Heart left ventricle (tissue), 16 donors: ENCODE measurements at places on chromosomes 1 and 21. TPM values are rescaled to one million over a fixed set of nuclear protein-coding genes. Genes with fewer than 3 reads are reported as not detected.

- H3K4me1 ChIP-seq: peaks cover 3% of the 10 kb centered on the region
- H3K27ac ChIP-seq: no peak overlapping the region
- H3K36me3 ChIP-seq: no peaks in the 10 kb centered on the region
- no peaks in the 10 kb centered on the region for H3K27me3 ChIP-seq
- H3K4me3 ChIP-seq: no peak overlapping the region
Observed at GRCh38 chr1:245201827-245202226, 47.0 kb downstream of the KIF26B start.

GRCh38 chr21:29242201-29242600 is 56.5 kb upstream of the BACH1 start:
- no peak overlapping the region for H3K27ac ChIP-seq
- no peak for DNase-seq
- no peak overlapping the region for H3K4me3 ChIP-seq
- peaks cover 18% of the 10 kb centered on the region for H3K4me1 ChIP-seq
- no peaks in the 10 kb centered on the region for H3K36me3 ChIP-seq

GRCh38 chr1:232142403-232143314 is 487.3 kb downstream of the SIPA1L2 start:
- peak overlapping the region; percentile 9 for H3K27ac ChIP-seq
- H3K36me3 ChIP-seq: no peaks in the 10 kb centered on the region
- H3K4me1 ChIP-seq: peaks cover 6% of the 10 kb centered on the region
- no peak overlapping the region for H3K4me3 ChIP-seq
- peak; percentile 33 for DNase-seq

GRCh38 chr1:181128592-181129497 is 40.3 kb downstream of the IER5 start:
- no peaks in the 10 kb centered on the region for H3K27me3 ChIP-seq
- peaks cover 38% of the 10 kb centered on the region for H3K4me1 ChIP-seq
- no peak overlapping the region for H3K4me3 ChIP-seq
- DNase-seq: peak; percentile 59
- H3K27ac ChIP-seq: peak overlapping the region; percentile 31

GRCh38 chr1:38037221-38037939 is 9.2 kb downstream of the POU3F1 start:
- H3K4me1 ChIP-seq: no peaks in the 10 kb centered on the region
- H3K4me3 ChIP-seq: no peak overlapping the region
- no peak for DNase-seq

GRCh38 chr1:64996541-64997257 is 30.4 kb upstream of the JAK1 start:
- H3K27ac ChIP-seq: no peak overlapping the region
- H3K27me3 ChIP-seq: no peaks in the 10 kb centered on the region
- DNase-seq: no peak
- peaks cover 5% of the 10 kb centered on the region for H3K36me3 ChIP-seq
- H3K4me1 ChIP-seq: no peaks in the 10 kb centered on the region

FCRL5 gene
- total RNA-seq: not detected
